Right cardiac atrium (tissue), 5 donors: ENCODE measurements at places on chromosomes 1 and 21. TPM values are rescaled to one million over a fixed set of nuclear protein-coding genes. Genes with fewer than 3 reads are reported as not detected.

DNA sequence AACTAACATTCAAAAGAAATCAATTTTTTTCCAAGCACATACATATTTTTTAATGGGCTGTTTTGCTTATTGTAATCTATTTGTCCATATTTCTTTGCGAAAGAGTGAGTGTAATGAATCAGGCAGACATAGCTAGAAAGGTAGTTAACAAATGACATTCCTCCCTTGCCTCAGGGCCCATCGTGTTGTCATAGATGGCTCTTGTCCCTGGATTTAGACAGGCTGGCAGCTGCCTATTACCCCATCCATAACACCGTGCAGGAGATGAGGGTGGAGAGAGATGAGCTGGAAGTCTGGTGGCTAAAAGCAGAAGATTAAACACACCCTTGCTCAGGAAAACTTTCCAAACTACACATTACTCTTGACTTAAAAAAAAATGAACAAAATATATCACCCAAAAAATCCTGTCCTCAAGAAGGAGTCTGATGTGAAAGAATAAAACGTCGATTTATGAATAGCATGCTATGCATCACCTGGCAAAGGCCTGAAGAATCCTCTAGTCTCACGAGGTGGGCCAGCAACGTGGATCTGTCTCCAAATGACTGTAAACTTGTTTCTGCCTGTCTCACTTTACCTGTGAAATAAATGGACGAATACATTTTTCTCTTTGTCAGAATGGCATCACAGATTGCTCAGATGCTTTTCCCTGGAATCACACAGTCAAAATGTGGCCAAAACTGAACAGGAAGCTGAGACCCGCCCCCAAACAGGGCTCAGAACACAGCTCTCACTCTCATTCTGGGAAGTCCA is 55.7 kb downstream of the C21orf91 start:
- DNase-seq = no peak

GRCh38 chr1:173355281-173356031 is 121.7 kb upstream of the PRDX6 start:
- no peak for DNase-seq

GRCh38 chr1:41917835-41918449 is 780 bp downstream of the HIVEP3 start:
- DNase-seq = peak; percentile 78

GRCh38 chr1:103365860-103366569 is 159.5 kb upstream of the RNPC3 start:
- no peak for DNase-seq

DNA sequence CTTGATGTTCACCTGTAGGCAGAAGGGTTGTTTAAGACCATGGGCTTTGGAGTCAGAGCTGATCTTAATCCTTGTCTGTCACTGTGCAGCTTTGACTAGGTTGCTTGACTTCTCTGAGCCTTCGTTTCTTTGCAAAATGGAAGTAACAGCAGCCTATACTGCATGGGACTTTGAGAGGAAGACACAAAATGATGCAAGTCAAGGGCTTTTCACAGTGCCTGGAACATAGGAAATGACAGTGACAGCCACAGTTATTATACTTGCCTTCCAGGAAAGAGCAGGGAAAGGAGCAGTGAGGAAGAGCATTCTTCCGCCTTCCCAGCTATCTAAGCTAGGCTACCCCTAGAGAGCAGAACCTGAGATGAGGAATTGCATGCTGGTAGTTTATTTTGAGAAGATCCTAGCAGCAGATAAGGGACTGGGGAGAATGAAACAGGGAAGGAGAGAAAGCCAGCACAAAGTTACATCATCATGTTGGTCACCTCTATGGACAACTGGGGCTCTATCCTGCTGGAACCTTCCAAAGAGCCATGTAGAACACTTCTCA is 3.1 kb downstream of the CSF3R start:
- no peak for DNase-seq

DNA sequence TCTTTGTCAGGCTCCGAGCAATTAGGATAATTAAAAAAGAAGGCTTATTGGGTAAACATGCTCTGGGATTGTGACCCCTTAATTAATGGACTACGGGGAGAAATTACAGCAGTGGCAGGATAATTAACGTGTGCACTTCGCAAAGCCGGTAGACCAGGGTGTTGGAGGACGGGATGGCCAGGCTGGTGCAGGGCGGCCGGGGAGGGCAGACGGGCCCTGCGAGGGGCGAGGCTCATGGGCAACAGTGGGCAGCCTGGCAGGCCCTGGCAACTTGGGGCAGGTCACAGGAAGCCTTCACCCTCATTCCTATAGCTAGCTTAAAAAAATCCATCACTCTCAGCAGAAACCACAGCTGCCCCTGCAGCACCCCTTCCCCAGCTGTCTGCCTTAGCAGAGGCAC is 186.2 kb upstream of the ARHGEF16 start:
- no peak for DNase-seq

DNA sequence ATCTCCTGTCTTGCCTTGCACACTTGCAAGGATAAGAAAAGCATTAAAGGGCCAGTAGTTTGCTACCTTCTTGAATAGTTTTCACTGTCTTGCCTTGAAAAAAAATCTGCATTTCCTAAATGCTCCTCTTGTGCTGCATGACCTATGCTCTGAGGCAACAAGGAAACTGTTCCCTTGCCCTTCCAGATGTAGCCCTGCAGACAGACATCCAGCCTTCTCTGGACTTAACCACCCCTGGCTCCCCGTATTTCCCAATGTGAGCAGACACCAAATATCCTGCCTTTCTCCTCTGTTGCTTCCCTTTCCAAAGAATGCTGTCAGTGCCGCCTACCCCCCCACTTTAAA is 177.6 kb downstream of the GABPA start:
- DNase-seq = no peak

DNA sequence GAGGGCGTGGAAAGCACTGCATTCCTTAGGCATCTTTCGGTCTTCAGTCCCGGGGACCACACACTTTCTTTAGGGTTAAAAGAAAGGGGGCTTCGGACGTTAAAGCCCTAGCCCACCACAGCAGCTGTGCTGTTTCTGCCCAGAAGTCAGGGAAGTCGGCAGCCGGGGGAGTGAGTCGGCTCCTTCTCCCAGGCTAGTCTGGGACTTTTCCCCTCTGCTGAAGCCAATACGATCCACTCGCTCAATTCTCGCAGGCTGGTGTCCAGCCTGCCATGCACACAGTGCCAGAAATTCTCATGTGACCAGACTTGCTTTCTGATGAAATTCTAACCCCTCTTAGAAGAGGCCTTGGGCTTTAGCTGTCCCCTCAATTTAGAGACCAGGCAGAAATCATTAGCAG is 67.7 kb downstream of the BCAR3 start:
- DNase-seq = peak; percentile 85

DNA sequence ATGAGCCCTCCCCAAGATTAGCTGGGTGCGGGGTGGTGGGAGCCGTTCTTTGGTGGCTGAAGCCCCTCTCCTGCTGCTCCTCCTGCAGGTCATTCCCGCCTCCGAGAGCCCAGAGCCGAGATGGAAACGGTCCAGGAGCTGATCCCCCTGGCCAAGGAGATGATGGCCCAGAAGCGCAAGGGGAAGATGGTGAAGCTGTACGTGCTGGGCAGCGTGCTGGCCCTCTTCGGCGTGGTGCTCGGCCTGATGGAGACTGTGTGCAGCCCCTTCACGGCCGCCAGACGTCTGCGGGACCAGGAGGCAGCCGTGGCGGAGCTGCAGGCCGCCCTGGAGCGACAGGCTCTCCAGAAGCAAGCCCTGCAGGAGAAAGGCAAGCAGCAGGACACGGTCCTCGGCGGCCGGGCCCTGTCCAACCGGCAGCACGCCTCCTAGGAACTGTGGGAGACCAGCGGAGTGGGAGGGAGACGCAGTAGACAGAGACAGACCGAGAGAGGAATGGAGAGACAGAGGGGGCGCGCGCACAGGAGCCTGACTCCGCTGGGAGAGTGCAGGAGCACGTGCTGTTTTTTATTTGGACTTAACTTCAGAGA is 448 bp downstream of the G0S2 start:
- DNase-seq = peak; percentile 45

DNA sequence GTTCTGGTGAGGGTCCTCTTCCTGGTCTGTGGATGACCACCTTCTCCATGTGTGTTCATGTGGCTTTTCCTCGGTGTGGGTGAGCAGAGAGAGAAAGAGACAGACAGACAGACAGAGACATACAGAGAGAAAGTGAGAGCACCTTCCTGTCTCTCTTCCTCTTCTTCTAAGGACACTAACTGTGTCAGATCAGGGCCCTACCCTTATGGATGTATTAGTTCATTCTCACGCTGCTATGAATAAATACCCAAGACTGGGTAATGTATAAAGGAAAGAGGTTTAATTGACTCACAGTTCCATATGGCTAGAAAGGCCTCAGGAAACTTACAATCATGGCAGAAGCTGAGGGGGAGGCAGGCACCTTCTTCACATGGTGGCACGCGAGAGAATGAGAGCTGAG is 131.5 kb upstream of the ZNF648 start:
- DNase-seq = no peak

DNA sequence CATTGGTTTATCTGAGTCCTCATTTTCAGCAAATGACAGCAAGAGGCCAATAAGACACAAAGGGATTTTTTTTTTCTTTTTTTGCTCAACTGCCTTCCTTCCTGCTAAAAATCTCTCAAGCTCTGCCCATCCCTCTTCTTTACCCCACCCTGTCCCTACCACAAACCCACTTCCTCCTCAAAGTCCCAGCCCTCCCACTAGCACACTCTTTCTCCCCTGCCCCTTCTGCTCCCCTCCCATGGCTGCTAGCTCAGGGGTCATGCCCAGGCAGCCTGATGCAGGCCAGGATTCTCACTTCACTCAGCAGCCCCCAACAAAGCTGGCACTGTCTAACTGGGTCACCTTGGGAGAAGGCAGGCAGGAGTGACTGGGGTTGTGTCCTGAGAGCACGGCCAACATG is 28.8 kb upstream of the PPP2R5A start:
- DNase-seq = no peak

GRCh38 chr1:86798608-86799291 is 94.4 kb downstream of the SH3GLB1 start:
- no peak for DNase-seq

- no peak for DNase-seq
These were observed 19.3 kb downstream of the IARS2 start for GRCh38 chr1:220113136-220113695.

DNA sequence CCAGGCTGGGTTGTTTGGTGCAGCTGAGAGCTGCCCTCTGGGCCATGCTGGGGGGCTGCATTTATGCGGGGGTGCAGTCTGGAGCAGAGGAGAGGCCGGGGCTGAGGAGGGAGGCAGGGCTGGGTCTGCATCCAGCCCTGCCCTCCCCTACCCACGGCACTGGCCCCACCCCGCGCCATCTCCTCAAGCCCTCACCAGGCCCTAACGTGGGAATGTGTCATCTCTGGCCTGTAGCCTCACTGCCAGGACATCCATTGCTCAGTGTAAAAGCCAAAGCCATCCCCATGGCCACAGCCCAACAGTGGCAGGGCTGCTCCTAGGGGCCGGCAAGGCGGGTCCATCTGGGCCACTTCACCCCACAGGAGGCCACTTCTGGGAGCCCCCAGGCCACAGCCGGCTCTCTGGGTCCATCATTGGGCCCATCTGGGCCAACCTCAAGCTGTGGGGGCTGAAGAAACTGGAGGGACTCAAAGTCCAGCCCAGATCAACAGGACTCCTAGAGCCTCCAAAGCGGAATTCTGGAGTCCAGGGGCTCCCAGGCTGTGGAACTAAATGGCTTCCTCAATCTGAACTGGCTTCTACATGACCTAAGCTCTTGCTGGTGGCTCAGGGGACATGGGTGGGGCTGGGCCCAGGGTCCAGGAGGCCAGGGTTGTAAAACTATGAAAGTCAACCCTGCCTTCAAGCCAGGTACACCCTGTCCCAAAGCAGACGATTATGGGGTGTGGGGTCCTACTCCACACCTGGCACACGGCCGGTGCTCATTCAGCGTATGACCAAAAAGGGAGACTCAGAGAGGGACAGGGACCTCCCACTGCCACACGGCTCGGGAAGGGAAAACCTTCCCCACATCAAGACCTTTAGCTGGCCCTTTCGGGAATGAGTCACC is 32.6 kb downstream of the RUNX3 start:
- no peak for DNase-seq

DNA sequence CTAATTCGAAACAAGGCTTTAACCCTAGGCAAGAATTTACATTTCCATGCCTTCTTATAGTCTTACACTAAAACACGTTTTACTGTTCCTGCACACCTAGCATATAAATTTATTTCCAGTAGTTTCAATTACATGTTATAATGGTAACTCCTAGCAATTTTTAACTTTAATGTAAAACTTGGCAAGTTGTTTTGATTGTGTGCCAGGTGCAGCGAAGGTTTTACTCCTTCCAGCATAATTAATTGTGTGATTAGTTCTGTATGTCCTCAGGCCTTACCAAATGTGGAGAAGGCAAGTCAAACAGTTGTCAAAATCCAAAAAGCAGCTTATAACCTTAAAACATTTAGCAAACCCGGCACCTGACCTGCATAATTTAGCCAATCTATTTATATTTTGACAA is 114.8 kb downstream of the KCNK1 start:
- DNase-seq = no peak

DNA sequence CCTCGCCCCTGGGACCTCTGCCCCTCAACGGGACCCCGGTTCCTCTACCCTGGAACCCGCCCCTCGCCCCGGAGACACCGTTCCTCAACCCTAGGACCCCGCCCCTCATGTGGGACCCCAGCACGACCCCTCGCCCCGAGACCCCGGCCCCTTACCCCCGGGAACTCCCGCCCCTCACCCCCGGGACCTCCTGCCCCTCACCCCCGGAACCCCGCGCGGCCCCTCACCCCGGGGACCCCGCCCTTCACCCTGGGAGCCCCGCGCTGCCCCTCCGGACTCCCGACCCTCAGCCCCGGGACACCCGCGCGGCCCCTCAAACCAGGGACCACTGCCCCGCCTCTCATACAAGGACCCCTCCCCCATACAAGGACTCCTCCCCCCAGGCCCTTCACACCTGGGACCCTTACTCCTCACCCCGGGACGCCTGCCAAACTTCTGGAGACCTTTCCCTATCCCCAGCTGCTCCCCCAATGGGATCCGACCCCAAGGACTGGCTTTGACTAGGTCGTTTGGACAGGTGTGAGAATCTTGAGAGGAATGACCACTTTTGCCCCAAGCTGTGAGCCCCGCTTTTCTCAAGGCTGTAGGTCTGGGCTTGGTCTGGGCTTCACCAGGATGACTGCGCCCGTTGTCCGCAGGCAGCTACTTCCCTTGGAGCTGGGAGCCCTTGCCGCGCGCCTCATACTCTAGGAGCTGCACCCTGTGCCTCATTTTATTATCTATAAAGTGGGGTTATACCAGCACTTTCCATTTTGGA is 843 bp downstream of the DIP2A start:
- DNase-seq = peak; percentile 77

- DNase-seq = no peak
These were observed 121.2 kb downstream of the PTPN14 start for GRCh38 chr1:214429951-214430770.

DNA sequence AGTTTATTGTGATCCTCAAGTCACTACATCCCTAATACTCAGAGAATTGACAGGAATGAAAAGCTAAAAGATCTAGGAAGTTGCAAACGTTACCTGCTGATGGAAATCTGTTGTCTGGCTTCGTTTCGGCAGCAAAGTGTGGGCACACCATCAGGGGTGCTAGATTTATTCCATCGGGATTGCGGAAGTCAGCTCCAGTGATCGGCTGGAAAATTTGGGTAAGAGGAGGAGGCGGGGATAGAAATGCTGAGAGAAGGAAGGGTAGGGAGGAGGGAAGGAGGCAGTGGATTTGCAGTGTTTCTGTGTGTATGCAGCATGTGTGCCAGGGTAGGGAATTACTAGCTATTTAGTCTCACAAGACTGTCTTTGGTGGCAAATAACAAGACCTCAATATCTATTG is at the start of gene CTSK:
TSS of gene CTSK (minus strand) at position 140 of the 400 bp plus-strand sequence. CDS start 1,455 bp downstream, outside the sequence.
- DNase-seq = no peak

The LORICRIN gene
- total RNA-seq = not detected

The MXRA8 gene
- total RNA-seq = 37.4 TPM

The KIF21B gene
- 0.83 TPM for total RNA-seq

The LRRC71 gene
- not detected for total RNA-seq

The MYCL gene
- 0.33 TPM for total RNA-seq

The SYF2 gene
- total RNA-seq = 39.4 TPM

The FAM151A gene
- total RNA-seq = 0.72 TPM

The KCNK1 gene
- 95.6 TPM for total RNA-seq

The DNAI4 gene
- total RNA-seq = 26.4 TPM
